ENCODE measurements at places on chromosomes 6 and 20.

DNA sequence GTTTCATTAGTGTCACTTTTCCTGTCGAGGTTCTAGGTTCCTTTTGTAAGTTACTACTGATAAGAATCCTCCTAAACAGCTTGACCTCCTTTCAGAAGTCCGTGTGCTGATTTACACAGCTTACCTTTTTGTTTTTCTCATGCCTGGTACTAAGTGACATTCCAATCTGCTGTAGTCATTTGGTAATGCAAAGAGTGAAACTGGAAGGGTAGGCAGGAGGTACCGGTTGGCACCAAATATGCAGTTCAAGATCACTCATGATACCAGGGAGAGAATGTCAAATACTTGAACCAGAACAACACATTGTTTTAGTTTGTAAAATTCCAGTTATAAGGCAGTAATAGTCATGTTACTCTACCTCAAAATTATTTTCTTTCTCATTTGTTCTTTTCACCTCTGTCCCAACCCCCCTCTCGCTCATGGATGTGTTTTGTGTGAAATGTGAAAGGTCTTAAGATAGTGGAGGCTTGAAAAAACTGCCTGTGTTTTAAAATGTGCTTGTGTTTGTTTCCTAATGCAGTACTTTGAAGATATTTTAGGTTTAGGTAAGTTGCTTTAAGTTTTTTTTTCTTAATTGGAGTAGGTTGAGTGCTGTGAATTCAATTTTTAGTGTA lies 23.2 kb downstream of the AFDN start:
- DNase-seq, result peak; percentile 13

DNA sequence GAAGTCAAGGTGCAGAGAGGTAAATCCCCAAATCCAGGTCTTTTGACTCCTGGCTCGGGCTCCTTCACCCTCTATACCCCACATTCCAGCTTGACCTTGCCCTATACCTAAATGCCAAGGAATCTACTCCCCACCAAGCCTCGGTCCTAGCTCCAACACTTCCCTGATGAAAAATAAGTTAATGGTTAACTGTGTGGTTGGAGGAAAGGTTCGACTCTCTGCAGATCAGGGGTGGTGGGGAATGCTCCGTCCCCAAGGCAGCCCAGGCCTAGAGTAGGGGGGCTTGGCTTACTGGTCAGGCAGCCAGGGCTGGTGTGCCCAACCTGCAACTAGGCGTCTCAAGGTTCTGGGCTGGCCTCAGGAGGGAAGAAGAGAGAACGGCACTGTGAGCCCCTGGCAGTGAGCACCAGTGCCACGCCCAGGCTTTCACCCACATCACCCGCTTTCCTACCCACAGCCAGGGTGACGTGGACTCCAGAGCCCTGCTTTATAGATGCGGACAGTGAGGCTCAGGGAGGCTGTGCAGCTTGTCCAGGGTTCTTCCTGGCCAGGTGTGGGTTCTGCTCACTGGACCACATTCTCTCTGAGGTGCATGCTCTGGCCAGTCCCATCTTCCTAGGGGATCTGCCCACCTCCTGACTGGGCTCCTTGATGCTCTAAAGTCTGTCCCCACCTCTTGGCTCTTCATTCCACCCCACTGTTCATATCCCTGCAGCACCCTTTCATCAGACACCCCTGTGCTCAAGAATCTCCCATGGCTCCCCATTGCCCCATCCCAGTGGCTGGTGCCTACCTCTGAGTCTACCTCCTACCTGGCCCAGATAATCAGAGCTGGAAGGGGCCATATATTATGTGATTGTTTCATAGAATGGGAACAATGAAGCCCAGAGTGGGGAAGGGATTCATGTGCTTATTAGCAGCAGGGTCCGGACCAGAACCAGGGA lies 8.2 kb downstream of the SPDEF start:
- DNase-seq, result no peak

DNA sequence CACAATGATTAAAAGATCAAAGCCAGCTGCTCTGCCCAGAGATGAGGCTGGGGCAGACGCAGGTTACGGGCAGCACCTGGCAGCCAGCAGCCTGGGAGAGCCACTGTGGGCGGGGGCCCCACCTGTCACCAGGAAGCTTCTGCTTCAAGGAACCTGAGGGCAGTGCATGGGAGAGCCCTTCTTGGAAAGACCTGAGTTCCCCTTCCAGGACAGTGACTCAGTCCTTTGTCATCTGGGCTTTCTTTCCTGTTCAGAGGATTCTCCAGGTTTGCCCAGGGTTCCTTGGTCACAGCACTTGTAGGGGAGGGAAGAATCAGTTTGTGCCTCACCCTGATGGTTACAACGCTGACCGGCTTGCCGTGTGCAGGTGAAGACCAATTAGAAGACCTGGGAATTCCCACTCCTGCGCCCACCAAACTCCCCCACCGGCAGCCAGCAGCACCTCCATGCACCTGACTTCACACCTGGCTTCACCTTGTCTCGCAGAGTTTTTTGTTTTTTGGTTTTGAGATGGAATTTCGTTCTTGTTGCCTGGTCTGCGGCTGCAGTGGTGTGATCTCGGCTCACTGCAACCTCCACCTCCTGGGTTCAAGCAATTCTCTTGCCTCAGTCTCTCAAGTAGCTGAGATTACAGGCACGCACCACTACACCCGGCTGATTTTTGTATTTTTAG lies 2.0 kb downstream of the ZBP1 start:
- DNase-seq, result peak; percentile 79

- no peak for DNase-seq
Observed at GRCh38 chr6:135117413-135117968, 62.9 kb upstream of the HBS1L start.

GRCh38 chr6:25973923-25974555 lies 11.4 kb downstream of the TRIM38 start:
- no peak for DNase-seq

DNA sequence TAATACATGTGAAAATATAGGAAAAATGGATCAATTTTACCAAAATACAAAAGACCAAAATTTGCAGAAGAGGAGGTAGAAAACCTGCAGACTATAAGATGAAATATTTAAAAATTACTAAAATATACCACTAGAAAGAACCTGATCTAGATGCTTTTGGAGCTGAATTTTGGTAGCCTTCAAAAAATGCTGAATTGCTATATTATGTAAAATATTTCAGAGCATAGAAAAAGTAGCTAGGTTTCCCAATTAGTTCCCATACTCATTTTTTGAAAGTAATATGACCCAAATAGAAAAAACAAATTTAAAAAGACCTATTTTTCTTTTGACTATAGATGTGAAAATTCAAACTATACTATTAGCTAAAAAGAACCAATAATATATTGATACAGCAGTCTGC lies 3.6 kb upstream of the EPPIN start:
- DNase-seq, result no peak

- DNase-seq, result no peak
Observed at GRCh38 chr20:3510110-3510509, 39.3 kb downstream of the ATRN start.

- no peak for DNase-seq
Observed at GRCh38 chr6:91781946-91782345, 1195.1 kb upstream of the MAP3K7 start.

- no peak for DNase-seq
Observed at GRCh38 chr6:110002676-110003075, 24.6 kb downstream of the GPR6 start.

- DNase-seq, result no peak
Observed at GRCh38 chr6:16511723-16512489, 249.4 kb downstream of the ATXN1 start.

DNA sequence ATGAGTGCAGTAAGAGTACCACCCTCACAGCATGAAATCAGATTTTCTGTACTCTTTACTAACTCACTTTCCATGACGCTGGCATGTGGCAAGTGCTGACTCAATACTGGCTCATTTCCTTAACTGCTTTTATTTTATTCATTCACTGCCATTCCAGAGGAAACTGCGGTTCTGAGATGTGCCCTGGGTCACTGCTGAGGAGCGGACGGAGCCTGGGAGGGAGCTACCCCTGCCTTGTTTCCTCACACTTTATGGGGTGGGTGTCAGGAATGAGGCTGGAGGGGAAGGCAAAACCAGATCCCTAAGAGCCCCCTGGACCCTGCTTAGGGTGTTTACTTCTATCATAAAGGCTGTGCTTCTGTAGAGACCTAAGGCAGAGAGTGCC lies 14.4 kb downstream of the NT5E start:
- DNase-seq, result peak; percentile 59

- DNase-seq, result no peak
Observed at GRCh38 chr20:36666181-36666740, 20.3 kb upstream of the SLA2 start.

DNA sequence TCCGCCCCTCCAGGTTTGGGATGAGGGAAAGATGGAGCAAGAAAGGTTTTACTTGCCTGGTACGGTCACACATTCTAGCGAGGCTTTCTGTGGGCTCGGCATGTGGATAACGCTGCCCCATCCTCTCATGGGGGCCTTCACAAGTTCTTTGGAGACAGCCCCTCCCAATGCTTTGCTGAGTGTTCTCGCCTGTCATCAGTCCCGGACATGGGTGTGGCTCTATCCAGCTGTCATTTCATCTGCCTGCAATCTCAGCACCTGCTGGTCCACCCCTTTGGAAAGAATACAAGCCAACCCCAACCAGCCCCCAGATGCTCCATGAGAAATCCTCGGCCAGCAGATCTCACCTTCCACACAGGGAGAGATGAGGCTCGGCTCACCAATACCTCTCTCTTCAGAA lies 30.3 kb upstream of the MDGA1 start:
- DNase-seq, result no peak

DNA sequence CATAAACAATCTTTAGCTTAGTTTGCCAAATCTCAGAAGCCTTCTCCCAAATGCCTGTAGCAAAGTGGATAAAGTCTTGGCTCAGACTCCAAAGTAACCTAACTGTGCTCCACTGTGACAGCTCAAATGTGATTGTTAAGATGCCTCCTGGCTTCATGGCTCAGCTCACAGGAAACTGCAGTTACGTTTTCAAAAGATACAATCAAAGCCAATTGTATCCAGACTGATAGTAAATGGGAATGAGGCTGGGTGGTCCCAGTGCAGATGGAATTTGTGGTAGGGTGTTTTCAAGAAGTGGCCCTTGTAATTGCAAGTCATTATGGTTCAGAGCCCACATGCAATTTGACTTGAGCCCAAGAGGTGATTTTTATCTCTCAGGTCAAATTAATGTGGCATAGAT lies 151.2 kb upstream of the TAB2 start:
- no peak for DNase-seq

- no peak for DNase-seq
Observed at GRCh38 chr6:143685653-143686052, 7.9 kb downstream of the PHACTR2 start.

DNA sequence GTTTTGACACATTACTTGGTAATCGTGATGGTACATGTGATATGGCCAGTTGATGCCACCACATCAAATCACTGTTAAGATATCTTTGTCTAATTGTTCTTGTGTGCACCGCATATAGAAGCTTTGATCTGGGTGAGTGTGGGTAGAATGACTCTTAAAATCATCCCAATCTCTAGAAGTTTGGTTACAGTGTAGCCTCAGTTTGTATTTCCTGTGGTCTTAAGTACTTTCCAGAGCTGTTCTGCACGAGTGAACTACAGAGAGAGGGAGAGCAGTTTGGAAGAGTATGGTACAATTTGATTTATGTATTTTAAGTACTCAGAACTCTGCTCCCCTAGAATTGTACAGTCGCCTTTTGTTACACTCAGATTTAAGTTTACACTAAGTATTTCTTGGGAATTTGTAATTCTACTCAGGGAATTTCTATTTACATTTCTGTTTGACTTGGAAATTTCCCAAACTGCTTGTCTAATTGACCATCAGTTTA lies 37.5 kb downstream of the SNX9 start:
- no peak for DNase-seq

DNA sequence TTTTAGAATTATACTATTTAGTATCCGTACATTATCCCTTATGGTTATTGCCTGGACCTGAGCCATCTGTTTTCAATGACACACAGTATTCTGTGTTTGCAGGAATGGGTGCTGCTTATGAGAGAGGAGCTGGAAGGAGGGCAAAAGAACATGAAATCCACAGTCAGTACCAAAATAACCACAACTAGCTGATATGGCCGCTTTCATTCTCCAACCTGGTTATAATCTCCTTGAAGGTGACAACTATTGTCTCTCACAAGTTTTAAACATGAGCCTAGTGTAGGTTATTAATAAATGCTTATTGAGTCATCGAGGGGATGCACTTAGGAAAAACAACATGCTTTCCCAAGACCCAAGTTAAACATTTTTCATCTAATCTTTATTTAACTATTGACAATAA lies 356.6 kb downstream of the BMP2 start:
- DNase-seq, result no peak

DNA sequence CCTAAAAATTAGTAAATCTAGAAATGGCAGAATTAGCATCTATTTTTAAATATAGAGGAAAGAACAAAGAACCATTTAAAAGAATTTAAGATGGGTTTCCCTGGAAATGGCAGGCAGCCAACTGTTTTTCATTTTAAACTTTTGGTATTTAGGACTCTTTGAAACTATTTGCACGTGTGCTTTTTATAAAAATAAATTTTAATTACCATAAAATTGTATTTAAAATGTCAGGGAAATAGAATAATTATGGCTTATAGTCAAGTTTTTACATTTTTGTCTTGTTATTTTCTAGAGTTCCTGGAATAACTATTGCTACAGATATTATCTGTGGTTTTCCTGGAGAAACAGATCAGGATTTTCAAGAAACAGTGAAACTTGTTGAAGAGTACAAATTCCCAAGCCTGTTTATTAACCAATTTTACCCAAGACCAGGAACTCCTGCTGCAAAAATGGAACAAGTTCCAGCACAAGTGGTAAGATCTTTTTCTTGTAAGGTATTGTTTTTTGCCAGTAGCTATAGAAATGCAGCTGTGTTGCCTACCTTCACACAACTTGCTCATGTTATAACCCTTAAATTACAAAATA lies 528.7 kb upstream of the SOX4 start:
- no peak for DNase-seq

DNA sequence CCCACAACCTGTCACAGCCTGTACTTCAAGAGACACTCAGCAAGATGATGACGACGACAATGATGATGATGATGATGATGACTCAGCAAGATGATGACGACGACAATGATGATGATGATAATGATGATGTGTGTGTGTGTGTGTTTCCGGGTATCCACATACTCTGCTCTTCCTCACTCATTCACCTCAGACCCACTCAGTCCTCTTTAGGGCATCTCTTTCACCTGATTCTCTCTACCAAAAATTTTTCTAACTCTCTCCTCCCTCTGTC lies 1.2 kb upstream of the EIF6 start:
- DNase-seq, result no peak

DNA sequence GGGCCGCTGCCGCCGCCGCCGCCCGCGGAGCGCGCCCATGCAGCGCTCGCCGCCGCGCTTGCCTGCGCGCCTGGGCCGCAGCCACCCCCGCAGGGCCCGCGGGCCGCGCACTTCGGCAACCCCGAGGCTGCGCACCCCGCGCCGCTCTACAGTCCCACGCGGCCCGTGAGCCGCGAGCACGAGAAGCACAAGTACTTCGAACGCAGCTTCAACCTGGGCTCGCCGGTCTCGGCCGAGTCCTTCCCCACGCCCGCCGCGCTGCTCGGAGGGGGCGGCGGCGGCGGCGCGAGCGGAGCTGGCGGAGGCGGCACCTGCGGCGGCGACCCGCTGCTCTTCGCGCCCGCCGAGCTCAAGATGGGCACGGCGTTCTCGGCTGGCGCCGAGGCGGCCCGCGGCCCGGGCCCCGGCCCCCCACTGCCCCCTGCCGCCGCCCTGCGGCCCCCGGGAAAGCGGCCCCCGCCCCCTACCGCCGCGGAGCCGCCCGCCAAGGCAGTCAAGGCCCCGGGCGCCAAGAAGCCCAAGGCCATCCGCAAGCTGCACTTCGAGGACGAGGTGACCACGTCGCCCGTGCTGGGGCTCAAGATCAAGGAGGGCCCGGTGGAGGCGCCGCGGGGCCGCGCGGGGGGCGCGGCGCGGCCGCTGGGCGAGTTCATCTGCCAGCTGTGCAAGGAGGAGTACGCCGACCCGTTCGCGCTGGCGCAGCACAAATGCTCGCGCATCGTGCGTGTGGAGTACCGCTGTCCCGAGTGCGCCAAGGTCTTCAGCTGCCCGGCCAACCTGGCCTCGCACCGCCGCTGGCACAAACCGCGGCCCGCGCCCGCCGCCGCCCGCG lies 730 bp downstream of the INSM1 start:
- DNase-seq, result no peak
